ENCODE measurements at places on chromosomes 4 and X.

GRCh38 chrX:53001958-53002357 lies 43.6 kb upstream of the FAM156A start:
- DNase-seq = no peak

DNA sequence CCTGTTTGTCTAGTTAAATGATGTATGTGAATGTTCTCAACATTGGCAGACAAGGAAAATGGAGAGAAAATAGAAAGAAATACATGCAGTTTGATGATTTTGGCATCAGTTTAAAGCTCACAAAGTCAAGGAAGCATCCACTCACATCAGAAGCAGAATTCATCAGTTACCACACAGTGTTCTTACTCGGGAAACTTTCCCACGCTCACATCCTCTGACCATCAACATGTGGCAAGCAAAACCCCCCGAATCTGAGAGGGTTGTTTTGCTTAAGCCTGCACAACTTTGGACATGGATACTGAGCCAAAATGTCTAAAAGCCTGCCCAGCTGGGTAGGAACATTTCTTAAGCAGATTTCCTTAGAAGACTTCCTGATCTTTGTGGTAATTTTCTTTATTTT lies 407.6 kb downstream of the ANKRD50 start:
- DNase-seq = no peak

- no peak for DNase-seq
These were observed 52.2 kb downstream of the CXorf49B start for GRCh38 chrX:71815121-71815905.

DNA sequence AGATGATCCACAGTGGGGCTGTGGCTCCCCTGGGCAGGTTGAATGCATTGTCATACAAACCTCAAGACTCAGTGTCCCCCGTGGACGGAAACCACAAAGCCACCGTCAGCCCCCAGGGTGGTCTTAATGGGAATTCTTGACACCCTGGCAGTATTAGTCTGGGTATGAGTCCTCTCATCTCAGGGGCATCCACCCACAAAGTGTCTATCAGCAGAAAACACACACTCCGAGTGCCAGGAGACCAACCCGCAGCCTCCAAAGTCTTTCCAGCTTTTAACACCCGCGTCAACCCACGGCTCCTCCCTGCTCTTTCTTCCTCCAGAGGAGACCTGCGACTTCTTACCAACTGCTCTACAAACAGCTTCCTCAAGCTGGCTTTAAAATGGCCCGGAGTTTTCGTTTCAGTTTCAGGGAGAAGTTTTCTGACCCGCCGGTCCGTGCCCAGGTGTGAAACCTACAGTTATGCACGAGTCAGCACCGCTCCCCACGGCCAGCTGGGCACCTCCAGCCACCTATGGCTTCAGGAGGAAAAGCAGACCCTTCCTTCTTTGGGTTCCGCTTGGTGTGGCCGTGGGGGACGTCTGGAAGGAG lies 14.4 kb upstream of the ASMTL start:
- DNase-seq = peak; percentile 49

DNA sequence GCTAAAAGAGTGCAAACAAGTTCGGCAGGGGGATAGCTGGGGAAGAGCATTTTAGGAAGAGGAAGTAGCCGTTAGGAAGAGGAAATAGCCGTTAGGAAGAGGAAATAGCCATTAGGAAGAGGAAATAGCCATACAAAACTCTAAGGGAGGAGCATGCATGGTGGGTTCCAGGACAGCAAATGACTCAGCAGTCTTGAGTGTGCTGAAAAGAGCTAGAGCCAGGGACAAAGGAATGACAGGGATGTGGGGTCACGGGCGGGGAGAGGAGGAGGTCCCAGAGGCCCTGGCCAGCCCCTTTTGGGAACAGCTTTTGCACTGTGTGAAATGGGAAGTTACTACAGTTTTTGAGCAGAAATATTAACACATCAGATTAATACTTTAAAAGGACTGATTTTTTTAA lies 882.6 kb downstream of the TRIML1 start:
- DNase-seq = peak; percentile 77

DNA sequence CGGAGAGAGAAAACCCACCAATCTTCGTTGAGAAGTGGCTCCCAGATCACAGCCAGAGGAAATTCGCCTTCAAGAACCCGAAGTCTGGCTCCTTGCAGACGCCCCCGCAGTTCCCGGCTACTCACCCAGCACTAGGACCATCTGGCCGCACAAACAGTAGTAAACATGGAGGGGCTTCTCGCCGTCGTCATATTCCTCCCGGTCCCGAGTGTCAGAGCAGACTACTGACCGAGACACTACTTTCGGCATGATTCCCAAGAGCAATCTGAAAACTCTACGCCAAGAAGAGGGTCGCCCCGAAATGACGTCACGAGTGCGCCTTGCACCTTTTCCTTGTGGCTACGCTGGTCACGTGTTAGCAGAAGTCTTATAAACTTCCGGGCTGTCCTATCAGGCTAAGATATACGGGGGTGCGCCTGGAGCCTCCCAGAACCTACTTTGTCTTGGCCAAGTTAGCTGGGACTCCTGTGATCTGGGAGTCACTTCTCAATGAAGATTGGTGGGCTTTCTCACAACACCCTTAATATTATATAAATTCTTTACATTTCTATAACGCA lies at the start of gene STEEP1:
Gene STEEP1, minus strand, starts transcription at position 303 of the 557 bp plus-strand sequence. Its CDS starts 54 bp downstream, at position 249.
- DNase-seq = peak; percentile 95

DNA sequence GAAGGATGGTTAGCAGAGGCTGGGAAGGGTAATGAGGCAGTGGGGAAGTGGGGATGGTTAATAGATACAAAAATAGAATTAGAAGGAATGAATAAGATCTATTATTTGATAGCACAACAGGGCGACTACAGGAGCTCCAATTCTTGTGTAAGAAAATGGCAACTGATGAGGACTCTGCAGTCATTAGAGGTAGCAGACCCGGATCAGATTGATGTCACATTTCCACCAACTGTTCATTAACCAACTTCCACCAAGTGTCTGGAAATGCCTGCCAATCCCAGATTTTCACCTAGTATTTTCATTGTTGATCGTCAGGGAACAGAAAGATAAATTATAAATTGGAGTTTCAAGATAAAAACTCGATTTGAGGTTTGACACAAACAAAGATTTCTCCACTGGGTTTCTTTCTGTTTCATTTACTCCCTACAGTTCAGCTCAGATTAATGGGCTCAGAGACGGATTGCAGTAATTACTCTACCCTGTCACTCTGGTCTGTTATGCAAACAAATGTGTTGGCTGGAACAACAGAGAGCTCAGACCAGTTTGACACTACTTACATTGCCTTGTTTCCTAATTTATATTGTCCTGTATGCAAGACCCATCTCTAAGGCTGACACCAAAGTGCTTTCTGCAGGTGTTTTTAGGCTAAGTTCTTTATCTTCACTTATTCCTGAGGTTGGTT lies 909.2 kb upstream of the PRKX start:
- no peak for DNase-seq

GRCh38 chr4:188400451-188400850 lies 261.2 kb downstream of the TRIML1 start:
- no peak for DNase-seq

GRCh38 chr4:108054025-108054638 lies 64.4 kb downstream of the HADH start:
- DNase-seq = no peak

DNA sequence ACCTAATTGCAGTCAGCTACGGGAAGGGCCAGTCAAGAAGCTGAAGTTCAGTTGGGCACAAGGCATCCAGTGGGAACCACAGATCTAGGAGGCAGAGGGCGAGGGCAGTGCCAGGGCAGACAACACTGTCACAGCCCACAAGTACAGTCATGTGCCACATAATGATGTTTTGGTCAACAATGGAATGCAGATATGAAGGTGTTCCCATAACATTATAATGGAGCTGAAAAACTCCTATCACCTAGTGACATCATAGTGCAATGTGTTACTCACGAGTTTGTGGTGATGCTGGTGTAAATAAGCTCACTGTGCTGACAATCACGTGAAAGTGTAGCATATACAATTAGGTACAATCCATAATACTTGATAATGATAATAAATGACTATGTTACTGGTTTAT lies 4.5 kb upstream of the TMEM255A start:
- DNase-seq = no peak

- DNase-seq = peak; percentile 60
These were observed 38.6 kb downstream of the HTRA3 start for GRCh38 chr4:8308144-8308543.

DNA sequence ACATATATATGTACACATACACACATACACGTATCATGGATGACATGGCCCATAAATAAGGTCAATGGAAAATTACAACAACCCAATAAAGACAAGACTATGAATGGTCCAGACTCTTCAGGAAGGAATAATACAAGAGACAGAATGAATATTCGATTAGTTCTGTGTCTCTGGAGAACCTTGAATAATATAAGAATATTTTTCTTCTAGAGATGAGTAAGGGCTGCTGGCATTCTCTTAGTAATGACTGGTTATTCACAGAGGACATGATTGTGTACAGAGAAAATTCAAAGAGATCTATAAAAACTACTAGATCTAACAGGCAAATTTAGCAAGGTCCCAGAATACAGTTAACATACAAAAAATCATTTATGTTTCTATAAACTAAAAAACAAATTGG lies 23.3 kb downstream of the SPIN4 start:
- DNase-seq = no peak

- no peak for DNase-seq
These were observed 90.5 kb downstream of the MSN start for GRCh38 chrX:65757943-65758342.

DNA sequence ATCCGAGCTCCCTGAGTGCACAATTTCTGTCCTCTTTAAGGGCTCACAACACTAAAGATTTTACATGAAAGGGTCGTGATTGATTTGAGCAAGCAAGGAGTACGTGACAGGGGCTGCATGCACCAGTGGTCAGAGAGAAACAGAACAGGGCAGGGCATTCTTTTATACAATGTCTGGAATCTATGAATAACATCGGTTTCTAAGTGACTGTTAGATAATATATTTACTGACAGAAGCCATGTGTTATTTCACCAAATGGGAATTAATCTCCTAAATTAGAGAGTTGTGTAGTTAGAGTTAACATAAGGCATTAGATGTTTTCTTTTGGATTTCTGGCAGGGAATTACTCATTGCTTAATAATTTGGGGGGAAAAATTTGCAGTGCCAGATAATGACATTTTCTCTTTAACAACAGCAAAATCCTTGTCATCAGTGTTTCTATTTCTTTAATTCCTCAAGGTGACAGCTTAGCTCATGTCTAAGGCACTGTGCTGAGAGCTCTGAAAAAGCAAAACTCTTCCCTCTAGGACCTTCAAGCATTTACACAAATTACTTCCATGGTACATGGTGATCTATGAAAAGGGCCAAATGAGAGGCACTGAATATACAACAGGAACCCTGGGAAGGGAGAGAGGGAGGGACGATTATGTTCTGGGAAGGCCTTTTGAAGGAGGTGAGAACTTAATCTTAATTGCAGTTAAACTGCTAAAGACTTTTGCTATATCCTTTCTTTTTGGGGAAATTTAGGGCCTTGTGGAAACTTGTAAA lies 145.0 kb downstream of the RTL3 start:
- DNase-seq = no peak

DNA sequence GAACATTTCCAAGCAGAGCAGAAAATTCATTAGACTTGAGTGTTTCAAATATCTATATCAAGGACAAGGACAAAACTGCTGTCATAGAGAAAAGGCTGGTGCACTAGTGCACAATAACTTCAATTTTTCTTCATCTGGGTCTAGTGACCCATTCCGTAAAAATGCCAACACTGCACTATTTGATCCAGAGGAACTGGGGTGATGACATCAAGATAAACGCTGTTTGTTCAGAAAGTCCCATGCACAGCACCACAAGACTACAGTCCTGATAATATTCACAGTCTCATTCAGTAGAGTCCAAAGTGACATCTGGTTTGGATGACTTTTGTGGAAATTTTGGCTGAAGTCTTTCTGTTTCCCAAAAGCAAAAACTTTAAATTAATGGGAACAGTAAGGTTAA lies 303.5 kb upstream of the GALNT7 start:
- DNase-seq = no peak

DNA sequence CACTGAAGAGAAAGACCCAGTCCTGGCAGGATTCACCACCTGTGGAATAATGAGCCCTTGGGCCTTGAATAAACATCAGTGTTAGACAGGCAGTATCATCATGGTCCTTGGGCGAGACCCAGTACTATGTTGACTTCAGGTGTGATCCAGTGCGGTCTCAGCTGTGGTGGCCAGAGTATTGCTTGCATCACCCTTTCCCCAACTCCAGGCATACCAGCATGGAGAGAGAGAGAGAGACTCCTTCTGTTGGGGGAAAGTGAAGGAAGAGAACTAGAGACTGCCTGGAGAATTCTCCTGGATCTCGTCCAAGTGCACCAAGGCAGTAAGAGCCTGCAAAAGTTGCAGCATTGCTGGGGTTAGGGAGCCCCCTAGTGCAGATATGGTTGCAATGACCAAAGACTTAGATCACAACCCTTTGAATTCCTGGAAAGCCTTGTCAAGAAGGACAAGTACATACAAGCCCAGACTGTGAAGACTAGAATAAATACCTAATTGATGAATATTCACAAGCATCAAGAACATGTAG lies 61.1 kb upstream of the VAMP7 start:
- peak; percentile 79 for DNase-seq

DNA sequence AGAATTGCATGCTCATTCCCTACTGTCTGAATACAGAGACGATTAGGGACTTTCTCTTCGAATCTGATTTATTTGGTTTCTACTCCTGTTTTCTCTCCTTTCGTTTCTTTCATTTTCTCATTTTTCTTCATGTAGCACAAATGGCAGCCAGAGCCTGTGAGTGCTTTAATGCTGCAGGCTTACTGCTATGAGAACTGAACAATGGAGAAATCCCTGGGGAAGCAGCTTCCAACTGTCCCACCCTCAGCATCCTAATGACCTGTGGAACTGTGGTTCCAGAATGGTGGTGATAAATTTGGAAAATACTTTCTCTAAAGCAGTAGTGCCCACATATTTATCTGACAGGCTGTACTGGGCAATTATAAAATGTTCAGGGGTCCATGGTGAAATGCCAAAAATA lies 930.4 kb downstream of the DMD start:
- DNase-seq = no peak
